ENCODE measurements at places on chromosomes 6 and 20.

DNA sequence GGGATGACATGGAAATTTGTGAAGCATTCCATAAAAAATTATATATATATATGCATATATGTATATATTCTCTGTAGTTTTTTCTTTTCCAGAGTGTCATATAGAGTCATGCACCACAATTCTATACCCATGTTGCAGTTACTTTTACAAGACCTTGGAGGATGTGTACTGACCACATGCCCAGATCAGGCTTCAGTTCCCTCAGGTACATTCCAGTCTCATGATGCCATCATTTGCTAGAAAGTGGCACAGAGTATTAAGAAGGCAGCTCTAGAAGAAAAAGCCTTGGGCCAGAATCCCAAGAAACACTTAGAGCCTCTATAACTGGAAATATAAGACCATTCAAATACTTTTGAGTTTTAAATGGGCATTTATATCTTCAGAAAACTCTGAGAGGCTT, 685.5 kb upstream of the FLRT3 start:
- no peak for DNase-seq

- DNase-seq, result no peak
Observed at GRCh38 chr6:156662025-156662445, 115.1 kb upstream of the ARID1B start.

GRCh38 chr6:149895048-149895590, 2.8 kb downstream of the RAET1E start:
- DNase-seq, result no peak

DNA sequence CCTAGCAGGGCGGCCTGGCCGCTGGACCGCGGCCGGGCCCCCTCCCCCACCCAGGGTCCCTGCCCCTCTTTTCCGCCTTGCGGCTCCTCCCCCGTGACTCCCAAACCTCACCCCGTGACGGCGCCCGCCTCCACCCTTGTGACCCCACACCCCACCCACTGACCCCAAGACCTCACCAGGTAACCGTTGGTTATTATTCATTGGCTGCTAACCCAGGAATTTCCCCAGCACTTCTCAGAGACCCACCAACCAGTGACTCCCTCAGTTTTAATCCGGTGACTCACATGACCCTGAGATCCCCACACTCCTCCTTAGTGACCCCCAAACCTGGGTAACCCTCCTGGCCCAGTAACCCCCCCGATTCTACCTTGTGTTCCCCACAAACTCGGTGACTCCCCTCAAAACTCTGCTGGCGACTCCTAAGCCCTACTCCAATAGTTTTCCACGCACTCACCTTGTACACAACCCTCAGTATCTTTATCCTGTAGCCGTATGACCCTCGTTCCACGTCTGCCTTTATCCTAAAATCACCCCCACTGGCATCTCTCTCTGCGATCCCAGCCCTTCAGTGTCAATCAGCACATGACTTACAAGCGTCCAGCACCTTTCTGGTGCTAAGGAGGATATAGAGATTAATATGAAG, 534 bp downstream of the ZNF76 start:
- peak; percentile 92 for DNase-seq

GRCh38 chr20:43925801-43926200, 11.1 kb downstream of the TOX2 start:
- DNase-seq, result peak; percentile 16

GRCh38 chr6:32983964-32984621, 15.7 kb downstream of the BRD2 start:
- DNase-seq, result no peak

GRCh38 chr6:111806561-111807497, 66.4 kb downstream of the FYN start:
- DNase-seq, result no peak

DNA sequence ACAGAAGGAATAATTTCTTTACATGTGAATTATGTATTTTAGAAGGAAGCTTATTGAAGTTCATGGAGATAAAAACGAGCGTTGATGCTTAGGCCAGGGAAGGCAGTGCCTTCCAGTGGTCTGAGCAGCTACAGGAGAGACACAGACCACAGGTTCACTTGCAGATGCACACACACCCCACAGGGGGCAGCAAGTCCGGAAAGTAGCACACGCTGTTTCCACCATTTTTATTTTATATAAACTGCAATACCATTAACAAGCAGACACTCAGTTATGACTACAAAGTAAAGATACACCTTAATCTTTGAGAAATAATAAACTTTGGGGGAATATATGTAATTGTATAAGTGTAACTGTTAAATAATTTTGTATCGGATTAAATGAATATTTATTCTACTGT, 13.5 kb upstream of the DACT2 start:
- no peak for DNase-seq

- DNase-seq, result no peak
Observed at GRCh38 chr6:128870746-128871145, 12.2 kb upstream of the LAMA2 start.

GRCh38 chr6:125356884-125357283, 55.1 kb upstream of the HDDC2 start:
- DNase-seq, result no peak

GRCh38 chr6:45746046-45746445, 269.6 kb downstream of the CLIC5 start:
- no peak for DNase-seq

DNA sequence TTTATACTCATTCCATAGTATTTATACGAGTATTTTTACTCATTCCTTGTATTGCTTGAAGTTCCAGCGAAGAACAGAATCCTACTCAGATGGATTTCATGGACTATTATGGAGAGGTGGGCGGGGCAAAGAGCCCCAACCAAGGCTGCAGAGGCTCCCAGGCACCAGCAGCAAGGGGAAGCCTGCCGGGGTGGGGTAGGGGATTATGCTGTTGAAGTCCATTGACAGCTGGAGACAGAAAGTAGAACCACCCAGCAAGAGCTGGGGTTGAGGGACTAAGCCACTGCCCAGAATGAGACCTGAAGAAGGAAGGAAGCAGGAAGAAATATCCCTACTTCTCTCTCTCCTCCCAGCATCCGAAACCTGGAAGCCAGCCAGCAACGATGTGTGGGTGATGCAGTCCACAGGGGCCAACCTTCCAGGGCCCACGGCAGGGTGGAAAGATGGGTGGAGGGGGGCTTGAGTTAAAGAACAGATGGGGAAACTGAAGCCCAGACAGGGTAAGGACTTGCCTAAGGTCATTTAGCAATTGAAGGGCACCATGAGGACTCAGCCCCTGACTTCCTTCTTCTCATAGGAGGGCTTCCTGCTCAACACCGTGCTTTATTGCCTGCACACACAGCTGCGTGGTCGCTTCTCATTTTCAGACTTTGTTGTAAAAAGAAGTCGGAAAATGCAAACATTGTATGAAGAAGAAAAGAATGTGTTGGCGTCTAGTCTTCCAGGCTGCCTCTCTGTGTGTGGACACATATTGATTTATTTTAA, 18.3 kb upstream of the GTSF1L start:
- no peak for DNase-seq

- DNase-seq, result no peak
Observed at GRCh38 chr6:146948790-146949342, 255.4 kb upstream of the STXBP5 start.

DNA sequence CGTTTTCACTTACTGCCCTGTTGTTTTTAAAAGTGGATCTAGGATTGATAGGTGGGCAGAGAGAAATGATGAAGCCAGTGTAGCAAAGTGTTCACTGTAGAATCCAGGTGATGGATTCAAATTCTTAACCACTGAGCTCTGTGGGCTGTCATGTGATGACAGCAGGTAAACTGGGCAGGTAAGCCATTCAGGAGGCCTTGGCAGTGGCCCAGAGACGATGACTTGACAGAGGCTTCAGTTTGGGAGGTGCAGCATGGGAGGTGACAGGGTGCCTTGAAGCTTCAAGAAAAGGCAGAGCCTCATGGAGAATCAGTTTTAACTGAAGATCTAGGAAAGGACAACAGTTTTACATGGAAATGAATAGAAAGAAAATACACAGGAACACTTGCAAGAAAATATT, 2.0 kb downstream of the NAA20 start:
- DNase-seq, result no peak

DNA sequence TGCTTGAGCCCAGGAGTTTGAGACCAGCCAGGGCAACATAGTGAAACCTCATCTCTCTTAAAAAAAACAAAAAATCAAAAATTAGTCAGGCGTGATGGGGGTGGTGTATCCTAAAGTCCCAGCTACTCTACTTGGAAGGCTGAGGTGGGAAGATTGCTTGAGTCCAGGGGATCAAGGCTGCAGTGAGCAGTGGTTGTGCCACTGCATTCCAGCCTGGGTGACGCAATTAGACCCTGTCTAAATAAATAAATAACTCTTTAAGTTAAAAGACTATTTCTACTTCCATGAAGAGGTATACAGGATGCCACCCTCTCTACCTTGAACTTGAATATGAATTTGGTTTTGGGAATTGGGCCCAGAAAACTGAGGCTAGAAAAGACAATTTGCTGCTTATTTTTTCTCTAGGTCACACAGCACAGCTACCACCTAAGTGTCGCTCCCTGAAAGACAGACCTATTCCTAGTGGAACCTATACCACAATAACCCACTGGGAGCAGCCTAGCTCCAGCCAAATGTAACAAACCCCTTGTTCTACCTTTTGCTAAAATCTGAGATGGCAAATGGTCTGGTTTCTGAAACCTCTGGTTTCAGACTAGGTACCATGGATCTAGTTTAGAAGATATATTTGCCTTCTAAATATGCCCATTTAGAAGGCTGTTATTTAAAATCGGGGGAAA, 35.2 kb downstream of the HMGCLL1 start:
- DNase-seq, result no peak

- no peak for DNase-seq
Observed at GRCh38 chr6:123417535-123417934, 219.2 kb downstream of the TRDN start.

DNA sequence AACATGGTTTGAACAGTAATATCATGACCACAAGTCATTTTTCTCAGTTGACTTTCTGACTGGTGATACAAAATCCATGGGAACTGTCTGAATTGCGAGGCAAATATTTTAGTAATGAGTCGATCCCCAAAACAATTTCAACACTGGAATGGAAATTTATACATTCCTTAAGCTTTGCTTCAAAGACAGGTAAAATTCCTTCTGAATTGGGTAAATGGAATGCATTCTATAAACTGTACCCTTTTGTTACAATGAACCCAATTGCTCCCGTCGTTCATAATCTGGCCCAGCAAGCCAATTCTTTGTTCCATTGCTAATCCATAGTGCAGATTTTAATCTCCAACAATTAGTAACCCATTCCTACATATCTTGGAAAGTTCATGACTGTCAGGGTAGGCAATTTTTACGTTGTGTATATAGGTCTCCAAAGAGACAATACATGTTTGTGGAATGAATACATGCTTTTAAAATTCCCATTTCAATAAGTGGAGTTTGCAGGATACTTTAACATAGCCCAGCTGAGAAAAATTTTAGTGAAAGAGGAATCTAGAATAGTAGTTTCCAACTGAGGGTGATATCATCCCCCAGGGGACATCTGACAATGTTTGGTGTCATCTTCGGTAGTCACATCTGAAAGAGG, 32.7 kb downstream of the CYP24A1 start:
- no peak for DNase-seq

- no peak for DNase-seq
Observed at GRCh38 chr20:51366155-51366886, 176.2 kb downstream of the NFATC2 start.

DNA sequence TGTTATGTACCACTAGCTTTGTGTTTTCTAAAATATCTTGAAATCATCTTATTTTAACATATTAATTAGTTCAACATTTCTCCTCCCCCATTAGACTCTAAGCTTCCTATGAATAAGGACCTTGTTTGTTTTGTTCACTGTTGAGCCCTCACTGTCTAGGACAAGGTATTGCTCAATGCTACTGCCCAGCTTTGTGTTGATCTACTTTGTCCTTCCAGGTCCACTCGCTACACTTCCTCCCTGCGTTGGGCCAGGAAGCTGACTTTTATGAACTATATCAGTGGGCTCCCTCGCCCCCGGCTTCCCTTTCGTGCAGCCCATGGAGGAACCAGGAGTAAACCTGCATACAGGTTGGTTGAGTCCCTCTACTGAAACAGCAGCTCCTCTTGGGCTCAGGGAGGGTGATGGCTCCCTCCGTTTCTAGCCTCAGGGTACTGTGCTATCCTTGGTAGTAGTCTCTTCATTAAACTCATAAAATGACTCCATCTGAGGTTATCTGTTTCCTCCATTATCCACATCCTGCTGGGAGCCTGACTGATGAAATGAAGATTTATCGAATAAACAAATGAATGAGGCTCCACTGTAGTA, 272.5 kb downstream of the CLIC5 start:
- DNase-seq, result no peak

DNA sequence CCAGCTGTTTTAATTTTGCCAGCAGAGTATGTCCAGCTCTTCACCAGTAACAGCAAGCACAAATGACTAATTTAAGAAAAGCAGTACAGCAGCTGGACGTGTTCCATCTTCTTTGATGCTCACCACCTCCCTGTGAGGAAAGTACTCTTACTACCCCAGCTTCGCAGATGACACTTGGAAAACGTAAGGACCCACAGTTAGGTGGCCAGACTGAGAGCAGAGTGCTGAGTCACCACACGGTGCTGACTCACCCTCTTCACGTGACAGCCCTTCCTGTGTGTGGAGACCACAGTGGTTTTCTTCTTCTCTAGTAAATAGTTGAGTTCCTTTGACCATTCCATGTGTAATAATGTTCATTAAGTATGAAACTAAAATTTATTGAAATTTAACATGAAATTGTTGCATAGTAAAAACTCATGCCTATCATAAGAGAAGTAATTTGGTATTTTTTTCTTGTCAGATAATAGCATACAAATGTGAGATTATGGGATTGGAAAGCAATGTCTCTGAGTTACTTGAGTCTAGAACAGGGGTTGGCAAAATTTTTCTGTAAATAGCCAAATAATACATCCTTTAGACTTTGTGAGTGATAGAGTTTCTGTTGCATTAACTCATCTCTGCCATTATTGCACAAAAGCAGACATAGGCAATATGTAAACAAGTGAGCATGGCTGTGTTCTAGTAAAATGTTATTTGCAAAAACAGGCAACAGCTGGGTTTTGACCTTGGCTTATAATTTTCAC, 76.6 kb downstream of the SLX4IP start:
- peak; percentile 84 for DNase-seq

GRCh38 chr20:46811224-46812084, 83.2 kb upstream of the EYA2 start:
- no peak for DNase-seq

DNA sequence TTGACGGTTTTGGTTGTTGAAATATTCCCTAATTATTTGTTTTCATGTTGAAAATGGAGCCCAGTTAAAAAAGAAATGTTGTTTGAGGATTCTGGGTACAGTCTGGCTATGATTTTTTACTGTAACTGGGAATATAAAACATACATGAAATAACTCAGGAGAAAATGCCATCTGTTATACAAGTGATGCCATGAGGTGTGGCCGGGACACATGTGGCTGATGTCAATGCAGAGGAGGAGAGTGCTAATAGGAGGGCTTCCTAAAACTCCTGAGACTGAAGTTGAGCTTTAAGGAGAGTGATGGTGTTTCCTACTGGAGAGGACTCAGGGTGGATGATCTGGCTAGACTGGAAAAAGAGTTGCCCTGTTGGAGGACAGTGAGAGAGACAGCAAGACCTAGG, 12.7 kb downstream of the SCAND1 start:
- DNase-seq, result no peak

- peak; percentile 82 for DNase-seq
Observed at GRCh38 chr6:111709615-111710398, 104.1 kb upstream of the TRAF3IP2 start.

- no peak for DNase-seq
Observed at GRCh38 chr20:34363465-34364222, 571 bp downstream of the ITCH start.

Data from CD4-positive, alpha-beta T cell treated with Interleukin-4 for 1 hour (primary cell).